Stimulated activated CD4-positive, alpha-beta T cell treated with anti-CD3 and anti-CD28 coated beads, Interleukin-2, amount 100 ng/mL, for 48 hours (primary cell): ENCODE measurements at places on chromosomes 11 and 22.

GRCh38 chr11:66885950-66886440 lies 29.1 kb downstream of the LRFN4 start:
- DNase-seq, result no peak

DNA sequence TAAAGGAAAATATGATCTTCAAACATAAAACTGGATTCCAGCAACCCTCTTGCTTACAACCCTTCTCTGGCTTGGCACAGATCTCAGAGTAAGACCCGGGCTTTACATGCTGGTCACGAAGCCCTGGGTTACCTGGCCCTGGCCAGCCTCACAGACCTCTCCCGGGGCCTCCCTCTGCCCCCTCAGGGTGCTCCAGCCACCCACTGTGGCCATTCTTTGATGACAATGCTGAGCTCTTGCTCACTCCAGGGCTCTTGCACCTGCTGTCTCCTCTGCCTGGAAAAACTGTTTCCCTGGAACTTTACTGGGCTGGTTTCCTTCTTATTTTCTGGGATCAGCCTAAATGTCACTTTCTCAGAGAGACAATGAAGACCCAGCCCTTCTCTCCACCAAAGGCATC lies 43.9 kb downstream of the C11orf96 start:
- DNase-seq, result no peak

DNA sequence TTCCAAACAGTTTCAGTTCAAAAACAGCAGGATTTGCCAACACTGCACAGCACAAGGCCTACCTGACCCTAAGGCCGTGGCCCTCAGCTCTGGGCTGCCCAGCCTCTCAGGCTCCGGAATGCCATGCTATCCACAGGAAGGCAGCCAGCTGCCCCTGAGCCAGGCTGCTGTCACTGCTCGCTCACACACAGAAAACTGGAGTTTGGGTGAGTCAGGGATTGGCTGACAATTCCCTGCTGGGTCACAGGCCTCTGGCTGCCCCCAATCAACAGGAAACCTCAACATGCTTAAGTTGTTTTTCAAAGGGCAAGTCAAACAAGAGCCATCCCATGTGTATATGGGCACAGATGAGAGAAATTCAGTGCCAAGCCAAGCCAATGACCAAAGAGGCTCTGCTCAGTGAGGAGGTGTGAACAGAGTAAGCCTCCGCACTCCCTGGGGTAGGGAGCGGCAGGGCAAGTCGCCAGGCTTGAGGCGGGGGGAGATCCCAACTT lies 50.2 kb downstream of the RPL27A start:
- DNase-seq, result no peak

DNA sequence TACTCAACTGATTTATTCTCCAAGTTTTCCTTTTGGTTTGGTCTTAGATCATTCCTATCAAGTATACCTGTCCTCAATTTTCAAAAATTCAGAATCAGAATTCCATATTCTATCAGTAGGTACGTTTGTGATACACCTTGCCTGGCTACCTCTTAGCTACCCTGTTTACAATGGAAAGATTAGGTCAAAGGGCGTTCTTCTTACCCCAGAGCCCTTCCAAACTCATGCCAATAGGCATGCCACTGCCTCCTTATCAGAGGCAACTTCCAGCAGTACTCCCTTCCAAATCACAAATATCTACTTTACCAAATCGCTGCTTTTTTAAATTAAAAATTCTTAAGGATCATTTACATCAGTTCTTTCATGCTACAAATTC lies 1.0 kb downstream of the PATL1 start:
- no peak for DNase-seq

DNA sequence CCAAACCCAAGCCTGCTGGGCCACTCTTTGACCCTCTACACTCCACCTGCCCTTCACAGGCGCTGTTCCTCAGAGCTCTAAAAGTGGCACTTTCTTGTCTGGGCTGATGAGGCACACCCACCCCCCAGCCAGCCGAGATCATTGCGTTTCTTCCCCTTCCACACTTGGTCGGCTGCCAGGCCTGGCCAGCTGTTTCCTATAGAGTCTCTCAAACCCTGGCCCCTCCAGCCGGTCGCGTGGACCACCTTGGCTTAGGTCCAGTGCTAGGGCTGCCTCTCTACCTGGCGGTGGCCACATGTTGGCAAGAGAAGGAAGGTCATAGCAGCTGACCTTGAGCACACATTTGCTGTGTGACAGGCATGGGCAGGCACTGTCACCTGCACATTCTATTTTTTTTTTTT lies 60.6 kb downstream of the PPP6R2 start:
- DNase-seq, result no peak

GRCh38 chr11:72307439-72307838 lies 63.5 kb upstream of the PHOX2A start:
- no peak for DNase-seq

GRCh38 chr11:83976086-83976485 lies 689.9 kb upstream of the CCDC90B start:
- DNase-seq, result no peak

- DNase-seq, result no peak
Measured at GRCh38 chr11:74721479-74721835, 9.8 kb downstream of the CHRDL2 start.
